ENCODE measurements at places on chromosomes 5 and 9.

DNA sequence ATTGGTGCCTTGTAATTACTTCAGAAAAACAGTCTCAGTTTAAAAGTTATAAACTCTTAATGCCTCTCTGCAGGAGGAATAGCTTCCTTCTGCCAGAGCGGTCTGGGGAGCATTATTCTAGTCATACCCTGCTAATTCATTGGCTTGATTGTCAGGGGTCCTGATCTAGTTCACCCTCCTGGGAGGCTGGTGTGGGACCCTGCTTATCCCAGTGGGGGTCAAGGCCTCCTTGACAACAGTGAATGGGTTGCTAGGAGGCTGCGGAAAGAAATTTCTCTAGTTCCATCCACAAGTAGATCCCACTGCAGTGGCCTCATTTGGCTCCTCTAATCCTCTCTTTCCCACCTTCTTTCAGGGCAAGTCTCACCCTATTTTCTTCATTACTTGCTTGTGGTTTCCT is 105.7 kb downstream of the TMC1 start:
- DNase-seq, result no peak

- no peak for DNase-seq
These were observed 166.0 kb downstream of the ROR2 start for GRCh38 chr9:91783876-91784672.

DNA sequence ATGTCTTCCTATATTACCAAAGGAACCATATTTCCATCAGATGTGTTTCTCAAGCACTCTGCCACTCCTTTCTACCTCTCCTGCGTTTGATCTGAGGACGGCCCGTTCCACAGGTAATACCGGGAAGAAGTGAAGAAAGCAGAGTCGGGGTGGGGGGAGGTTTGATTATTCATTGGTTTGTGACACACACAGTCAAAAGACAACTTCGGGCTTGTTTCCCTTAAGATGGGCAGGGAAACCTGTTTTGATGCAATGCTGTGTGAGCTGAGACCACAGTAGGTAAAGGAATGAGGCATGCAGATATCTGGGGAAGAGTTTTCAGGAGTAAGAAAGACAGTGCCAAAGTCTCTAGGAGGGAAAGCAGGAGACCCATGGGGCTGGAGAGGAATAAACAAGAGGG is 54.0 kb downstream of the BOD1 start:
- no peak for DNase-seq

GRCh38 chr5:41843456-41844370 is 26.5 kb downstream of the OXCT1 start:
- DNase-seq, result no peak

DNA sequence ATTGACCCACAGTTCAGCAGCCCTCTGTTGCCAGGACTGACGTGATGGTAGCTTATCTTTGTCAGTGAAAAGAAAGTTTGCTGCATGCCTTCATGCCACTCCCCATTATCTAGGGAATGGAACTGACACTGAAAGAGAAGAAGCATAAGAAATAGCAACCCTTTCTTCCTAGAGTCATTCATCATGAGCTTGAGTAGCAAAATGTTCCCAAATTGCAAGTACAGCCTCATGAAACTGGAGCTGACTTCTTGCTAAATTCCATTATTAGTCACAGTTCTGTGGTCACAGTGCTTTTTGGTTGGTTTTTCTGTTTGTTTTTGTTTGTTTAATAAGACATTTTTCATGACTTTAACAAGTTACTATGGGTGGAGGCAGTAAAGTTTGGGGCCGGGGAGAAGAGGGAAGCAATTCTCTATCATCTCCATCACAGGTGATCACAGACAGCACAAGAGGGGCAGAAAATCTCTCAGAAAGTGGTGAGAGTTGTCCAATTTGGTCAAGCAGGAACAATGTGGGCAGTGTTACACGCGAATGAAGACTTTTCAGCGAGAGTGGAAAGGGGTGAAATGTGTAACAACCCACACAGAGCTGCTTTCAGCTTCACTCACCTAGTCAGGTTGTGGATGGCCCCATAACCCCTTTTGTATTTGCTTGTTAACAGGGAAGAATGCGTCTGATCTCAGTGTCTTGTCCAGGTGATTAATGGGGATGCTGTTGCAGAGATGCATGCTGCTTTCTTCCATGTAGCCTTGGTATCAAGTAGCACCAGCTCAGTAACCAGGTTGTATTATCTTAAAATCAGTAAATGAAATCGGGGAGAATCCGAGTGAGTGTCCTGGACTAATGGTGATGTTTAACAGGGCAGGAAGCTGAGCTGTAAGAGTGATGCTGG is 440.4 kb downstream of the DMRT2 start:
- no peak for DNase-seq

GRCh38 chr5:159552751-159553150 is 222.5 kb upstream of the IL12B start:
- DNase-seq, result no peak
